Kidney glomerular epithelial cell (primary cell): ENCODE measurements at places on chromosomes 1 and 21.

- DNase-seq = no peak
These were observed 44.8 kb upstream of the SGIP1 start for GRCh38 chr1:66489151-66489550.

DNA sequence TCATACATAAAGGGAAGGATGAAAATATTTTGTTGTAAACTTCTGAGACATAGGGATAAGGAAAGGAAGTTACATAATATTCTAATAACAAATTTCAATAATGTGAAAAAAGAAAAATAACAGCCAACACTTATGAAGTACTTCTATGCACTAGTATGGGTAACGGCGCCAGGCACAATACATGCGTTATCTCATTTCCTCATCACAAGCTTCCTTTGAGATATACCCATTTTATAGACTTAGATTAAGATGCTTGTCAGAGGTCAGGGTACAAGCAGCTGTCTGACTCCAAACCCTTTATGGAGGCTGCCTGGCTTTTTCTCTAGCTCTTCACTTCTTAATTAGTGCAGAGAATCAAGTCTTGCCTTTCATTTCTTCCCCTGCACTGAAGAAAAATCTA lies 41.3 kb downstream of the TCP10L start:
- DNase-seq = no peak

GRCh38 chr1:917076-917459 lies 6.7 kb upstream of the SAMD11 start:
- no peak for DNase-seq

DNA sequence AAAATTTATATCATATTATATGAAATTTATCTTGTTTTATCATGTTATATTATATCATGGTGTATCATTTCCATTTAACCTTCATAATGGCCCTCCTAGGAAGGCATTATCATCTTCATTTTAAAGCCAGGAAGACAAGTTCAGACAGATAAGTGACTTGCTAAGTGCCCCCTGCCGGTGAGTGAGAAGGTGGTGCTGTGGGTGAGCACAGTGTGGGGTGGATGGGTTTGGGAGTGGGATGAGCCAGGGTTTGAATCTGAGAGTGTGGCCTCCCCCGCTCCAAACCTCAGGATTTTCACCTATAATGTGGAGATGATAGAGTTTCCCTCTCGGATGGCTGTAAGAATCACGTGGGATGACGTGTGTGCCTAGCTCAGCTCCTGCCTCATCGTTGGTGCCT lies 108.7 kb upstream of the IGSF21 start:
- no peak for DNase-seq

GRCh38 chr1:66022904-66023620 lies 230.4 kb downstream of the PDE4B start:
- no peak for DNase-seq

GRCh38 chr1:192604979-192605620 lies 29.5 kb downstream of the RGS1 start:
- no peak for DNase-seq

DNA sequence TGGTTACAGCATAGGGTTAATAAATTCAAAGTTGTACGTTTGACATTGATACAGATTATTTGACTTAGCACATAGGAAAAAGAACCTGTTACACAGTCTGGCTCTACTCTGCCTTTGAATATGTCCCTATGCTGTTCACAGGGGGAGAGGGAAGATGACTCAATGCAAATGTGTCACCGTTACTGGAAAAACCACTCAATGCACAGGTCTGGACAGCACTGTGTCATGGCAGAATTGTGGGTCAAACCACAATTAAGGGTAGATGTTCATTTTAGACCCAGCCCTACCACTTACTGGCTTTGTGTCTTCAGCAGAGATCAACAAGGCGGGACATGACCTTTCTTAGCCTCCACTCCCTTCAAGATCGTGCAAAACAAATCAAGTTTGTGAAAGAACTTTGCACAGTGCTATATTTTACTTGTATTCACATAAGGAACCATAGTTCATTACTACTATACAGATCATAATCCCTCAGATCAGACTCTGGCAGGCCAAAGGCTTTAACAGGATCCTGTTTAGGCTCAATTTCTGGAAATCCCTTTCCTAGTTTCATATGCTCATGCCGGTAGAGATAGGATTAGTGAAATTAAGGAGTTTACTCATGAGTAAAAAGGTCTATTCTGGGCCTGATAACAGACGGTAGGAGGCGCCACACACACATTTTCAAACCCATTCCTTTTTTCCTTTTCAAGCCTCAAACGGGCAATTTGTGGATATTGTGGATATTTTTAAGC lies 22.1 kb downstream of the EIF2D start:
- DNase-seq = peak; percentile 12

GRCh38 chr1:97505816-97506215 lies 415.0 kb downstream of the DPYD start:
- no peak for DNase-seq

- no peak for DNase-seq
These were observed 6.0 kb downstream of the PEA15 start for GRCh38 chr1:160211046-160211790.

GRCh38 chr1:3831689-3832088 lies 25.3 kb downstream of the CEP104 start:
- no peak for DNase-seq

GRCh38 chr1:238331557-238331956 lies 440.8 kb upstream of the ZP4 start:
- no peak for DNase-seq

- no peak for DNase-seq
These were observed 618.9 kb downstream of the NPHP4 start for GRCh38 chr1:5373281-5373680.

DNA sequence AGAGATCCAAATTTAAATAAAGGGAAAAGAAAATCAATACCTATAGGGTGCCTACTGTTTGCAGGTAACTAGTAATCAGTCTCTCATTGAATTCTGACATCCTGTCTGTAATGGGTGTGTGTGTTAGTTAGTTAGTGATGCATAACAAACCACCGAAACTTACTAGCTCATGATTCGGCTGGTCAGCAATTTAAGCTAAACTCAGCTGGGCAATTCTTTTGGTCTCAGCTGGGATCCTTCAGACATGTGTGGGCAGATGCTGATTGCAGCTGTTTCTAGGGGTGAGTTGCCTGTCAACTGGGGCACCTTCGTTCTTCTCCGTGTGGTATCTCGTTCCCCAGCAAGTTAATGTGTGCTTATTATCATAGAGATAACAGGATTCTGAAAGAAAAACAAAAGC lies 40.2 kb upstream of the ZNF124 start:
- peak; percentile 21 for DNase-seq

- peak; percentile 37 for DNase-seq
These were observed 4.9 kb downstream of the RGS1 start for GRCh38 chr1:192580351-192580962.

DNA sequence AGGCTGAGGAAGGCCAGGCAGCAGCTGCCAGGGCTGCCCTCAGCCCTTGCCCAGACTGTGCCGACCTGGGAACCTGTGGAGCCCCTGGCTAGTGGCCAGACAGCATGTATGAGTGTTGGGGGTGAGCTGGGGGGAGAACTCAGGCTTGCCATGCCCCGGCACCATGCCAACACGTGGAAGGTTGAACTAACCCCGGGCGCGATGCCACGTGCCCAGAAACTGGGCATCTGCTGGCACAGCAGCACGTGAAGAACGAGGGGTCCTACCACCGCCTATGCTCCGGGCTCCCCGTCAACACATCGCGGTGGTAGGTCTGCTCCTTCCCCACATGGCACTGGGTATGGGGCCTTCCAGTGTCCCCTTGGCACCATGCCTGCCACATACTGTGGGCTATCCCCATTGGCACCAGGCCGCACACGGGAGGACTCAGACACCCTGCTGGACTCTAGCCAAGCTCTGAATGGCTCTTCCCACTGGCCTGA lies 68.7 kb downstream of the CASZ1 start:
- no peak for DNase-seq

DNA sequence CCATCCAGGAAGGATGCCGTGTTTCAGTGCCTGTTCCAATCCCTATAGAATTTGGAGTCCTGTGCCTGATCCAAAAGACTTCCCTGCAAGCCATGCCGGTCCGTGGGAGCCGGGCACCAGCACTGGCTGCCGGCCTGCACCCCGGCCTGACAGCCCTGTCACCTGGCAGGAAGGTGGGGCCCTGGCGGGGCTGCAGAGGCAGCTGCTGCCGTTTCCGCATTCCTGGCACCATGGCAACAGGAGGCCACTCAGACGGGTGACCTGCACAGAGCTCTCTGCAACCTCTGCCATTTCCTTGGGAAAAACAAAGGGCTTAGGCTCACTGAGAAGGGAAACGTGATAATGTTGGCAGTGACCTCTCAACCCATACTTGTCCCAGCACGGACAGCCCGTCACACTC lies 63.2 kb upstream of the TMEM51 start:
- peak; percentile 43 for DNase-seq

GRCh38 chr1:90104941-90105538 lies 110.1 kb downstream of the ZNF326 start:
- DNase-seq = no peak

- no peak for DNase-seq
These were observed 34.2 kb downstream of the JUN start for GRCh38 chr1:58749646-58750045.

DNA sequence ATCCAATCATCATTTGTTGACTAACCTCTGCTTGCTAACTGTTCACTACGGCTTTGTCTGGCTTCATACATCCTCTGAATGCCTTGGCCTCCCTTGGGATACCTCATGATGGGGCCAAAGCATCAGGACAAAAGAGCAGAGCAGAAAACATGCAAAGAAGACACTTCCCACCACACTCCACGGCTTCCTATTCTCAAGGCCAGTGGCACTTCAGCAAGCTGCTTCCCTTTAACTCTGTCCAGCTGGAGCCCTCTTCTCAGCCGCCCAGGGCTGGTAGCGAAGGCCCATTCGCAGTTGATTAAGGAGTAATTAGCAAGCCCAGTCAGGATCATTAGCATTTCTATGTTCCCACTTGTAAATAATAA lies 224.3 kb upstream of the FGGY start:
- DNase-seq = no peak

DNA sequence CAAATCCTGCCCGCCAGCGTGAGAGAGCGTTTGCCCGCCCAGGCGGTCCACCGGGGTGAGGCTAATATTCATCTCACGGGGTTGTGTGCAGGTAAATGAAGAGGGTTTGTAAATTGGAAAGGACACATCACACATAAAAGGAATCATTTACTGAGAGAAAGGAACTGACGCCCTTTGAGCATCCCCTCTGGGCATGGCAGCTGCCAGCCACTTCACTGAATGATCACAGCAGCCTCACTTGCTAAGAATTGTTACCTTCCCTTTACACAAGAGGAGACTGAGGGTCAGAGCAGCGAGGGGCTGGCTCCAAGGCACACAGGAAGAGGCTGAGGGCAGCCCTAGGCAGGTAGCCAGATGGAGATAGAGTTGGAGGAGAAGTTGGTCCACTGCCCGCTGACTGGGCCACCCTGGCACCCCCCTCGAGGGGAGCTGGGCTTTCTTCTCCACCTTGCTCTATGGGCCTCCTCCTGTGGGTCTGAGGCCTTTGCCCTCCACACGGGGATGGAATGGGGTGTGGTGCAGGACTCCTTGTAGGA lies 96.0 kb downstream of the FOXD2 start:
- no peak for DNase-seq

DNA sequence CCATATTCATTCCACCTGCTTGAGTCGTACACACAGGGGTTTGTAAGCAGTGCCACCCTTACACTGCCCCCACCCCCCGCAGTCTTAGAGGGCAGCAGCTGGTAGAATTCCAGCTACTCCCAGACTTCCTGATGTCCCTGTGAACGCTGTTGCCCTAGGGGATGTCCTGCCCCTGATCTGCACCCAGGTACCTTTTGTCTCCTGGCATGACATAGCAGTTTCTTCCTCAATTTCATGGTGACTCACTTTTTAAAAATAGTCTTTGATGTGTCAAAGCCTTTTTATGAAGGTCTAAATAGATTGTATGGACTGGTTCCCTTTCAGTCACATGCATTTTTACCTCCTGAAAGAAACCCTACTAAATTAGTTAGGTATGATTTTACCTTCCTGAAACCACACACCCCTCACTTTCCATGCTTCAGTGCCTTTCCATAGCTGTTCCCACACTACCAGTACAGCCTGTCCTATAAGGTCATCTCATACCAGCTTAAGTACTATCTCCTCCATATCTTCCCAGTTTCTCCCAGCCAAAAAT lies 76.4 kb downstream of the ST3GAL3 start:
- peak; percentile 8 for DNase-seq

- no peak for DNase-seq
These were observed 417.7 kb downstream of the PRDM2 start for GRCh38 chr1:14117700-14118099.

- DNase-seq = no peak
These were observed 8.4 kb downstream of the EFNA3 start for GRCh38 chr1:155086856-155087535.

DNA sequence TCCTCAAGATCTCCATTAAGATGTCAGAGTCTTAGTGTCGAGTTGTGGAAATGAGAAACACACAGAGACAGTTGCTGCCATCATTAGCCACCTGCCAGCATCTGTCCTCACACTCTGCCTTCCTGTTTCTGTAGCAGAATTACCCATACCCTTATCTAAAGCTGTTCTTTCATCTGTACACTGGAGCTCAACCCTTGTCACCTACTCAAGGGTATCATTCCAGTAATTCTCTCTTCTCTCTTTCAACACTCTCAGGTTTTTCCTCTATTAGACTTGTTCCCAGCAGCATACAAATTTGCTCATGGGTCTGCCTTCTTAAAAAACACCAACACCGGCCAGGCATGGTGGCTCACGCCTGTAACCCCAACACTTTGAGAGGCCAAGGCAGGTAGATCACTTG lies 27.4 kb upstream of the RNF2 start:
- no peak for DNase-seq

DNA sequence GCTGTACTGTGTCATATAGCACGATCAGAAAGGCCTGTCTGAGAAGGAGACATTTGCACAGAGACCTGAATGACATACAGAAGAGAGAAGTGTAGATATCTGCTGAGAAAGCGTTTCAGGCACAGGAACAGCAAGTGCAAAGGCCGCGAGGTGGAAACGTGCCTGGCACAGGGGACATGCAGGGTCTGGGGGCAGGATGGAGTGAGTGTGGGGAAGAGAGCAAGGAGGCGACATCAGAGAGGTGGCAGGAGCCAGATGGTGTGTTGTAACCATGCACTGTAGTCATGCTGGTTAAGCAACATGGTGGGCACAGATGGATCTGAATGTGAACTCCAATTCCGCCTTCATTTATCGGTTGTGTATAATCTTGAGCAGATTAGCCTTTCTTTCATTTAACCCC lies 13.0 kb downstream of the KRTCAP2 start:
- no peak for DNase-seq

- DNase-seq = no peak
These were observed 37.2 kb downstream of the EGLN1 start for GRCh38 chr1:231384696-231385415.

DNA sequence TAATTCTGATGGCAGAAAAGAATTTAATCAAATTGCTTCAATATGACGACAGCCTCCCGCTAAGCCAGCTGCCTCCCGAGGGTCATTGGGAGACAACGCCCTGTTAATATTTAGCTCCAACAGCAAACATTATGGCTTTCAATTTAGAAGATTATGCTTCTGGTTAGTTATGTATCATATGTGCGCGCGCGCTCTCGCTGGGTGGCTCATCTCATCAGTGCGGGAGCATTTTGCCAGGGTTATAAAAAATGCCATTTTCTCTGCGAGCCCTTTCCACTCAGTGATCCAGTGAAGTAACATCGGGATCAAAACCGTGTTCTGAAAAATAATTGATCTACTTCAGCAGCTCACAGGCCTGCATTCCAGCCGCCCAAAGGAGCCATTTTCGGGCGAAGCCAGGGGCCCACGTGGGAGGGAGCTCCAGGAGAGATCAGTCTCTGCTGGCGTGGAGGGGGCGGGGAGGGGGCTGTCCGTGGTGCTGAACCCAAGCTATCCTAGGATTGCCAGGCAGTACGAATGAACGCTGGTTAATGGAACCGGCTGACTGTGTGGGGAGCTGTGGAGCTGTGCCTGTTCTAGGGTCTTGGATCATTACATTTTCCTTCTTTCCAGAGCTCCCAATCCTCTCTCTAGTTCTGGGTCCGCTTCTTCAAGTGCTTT lies 219.1 kb upstream of the ZC3H12A start:
- no peak for DNase-seq
